A172 (cell line): ENCODE measurements at places on chromosomes 6 and 20. TPM values are rescaled to one million over a fixed set of nuclear protein-coding genes. Genes with fewer than 3 reads are reported as not detected.

KCNQ5 gene
- total RNA-seq, result 6.5 and 6.7 TPM in 2 replicates

DNA sequence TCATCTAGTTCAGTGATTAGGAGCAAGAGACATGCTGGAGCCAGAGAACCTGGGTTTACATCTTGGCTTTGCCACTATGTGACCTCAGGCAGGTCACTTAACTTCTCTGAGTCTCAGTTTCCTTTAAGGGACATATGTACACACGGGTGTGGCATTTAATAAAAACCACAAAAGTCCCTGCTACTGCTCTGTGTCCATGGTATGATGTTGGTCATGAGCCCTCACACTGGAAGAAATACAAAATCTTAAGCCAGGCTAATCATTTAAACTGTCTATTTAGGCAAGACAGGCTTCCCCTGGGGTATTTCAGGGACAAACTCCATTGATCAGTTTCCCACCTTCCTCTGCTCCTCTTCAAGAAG is 12.9 kb upstream of the PTGIS start:
- no peak for DNase-seq

- peak; percentile 34 for DNase-seq
Observed at GRCh38 chr6:166572370-166573261, 13.9 kb downstream of the RAMACL start.

- peak; percentile 52 for DNase-seq
Observed at GRCh38 chr6:158232316-158233213, 64.4 kb downstream of the GTF2H5 start.

TNFRSF6B gene
- 2.4 and 3.4 TPM in 2 replicates for total RNA-seq

CASS4 gene
- not detected in 2 replicates for total RNA-seq

GHRH gene
- not detected in 2 replicates for total RNA-seq

GRCh38 chr6:131979515-131980337 is 28.6 kb upstream of the CCN2 start:
- peak; percentile 33 for DNase-seq

- DNase-seq, result peak; percentile 71
Observed at GRCh38 chr6:2476376-2476775, 231.0 kb upstream of the GMDS start.

RRAGD gene
- 33.5 and 38.3 TPM in 2 replicates for total RNA-seq

MICB gene
- 16.5 and 17.1 TPM in 2 replicates for total RNA-seq

HUS1B gene
- total RNA-seq, result 0.12 and 1.2 TPM in 2 replicates

DNA sequence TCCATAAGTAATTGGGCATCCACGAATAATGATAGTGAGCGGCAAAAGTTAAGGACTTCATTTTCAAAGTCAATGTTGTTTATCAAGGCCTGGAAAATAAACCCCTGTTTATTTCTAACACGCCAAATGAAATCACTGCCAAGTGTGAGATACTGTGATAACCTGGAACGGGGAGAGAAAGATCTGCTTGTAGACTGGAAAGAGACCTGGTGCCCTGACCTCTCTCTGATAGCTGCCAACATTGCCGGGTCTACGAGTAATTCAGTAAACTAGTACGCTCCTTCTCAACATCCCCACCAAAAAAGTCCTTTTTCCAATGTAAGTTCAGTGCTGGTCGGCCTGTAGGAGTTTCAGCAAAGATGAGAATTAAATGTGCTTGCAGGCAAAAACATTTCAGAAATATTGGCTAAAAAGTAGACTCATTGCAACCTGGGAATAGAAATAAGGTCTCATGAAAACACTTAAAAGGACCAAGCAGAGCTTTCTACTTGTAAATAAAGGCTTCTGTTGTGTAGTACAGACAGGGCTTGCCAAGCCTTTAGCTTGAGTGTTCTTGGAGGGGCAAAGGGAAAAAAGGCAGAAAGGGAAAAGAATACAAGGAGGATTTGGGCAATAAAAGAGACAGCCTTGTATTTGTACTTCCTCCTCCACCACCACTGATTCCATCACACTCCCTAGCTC is 43.9 kb downstream of the PDE7B start:
- DNase-seq, result no peak

SESN1 gene
- total RNA-seq, result 20.6 and 24.4 TPM in 2 replicates

- DNase-seq, result no peak
Observed at GRCh38 chr6:66900133-66901083, 1193.4 kb upstream of the EYS start.

GRCh38 chr6:167532410-167533288 is 207.8 kb downstream of the TTLL2 start:
- no peak for DNase-seq

GRCh38 chr20:20375862-20376261 is 8.0 kb downstream of the INSM1 start:
- DNase-seq, result no peak

BPIFB6 gene
- total RNA-seq, result not detected in 2 replicates

GRCh38 chr6:161526794-161527193 is 252.9 kb upstream of the AGPAT4 start:
- DNase-seq, result no peak

DNA sequence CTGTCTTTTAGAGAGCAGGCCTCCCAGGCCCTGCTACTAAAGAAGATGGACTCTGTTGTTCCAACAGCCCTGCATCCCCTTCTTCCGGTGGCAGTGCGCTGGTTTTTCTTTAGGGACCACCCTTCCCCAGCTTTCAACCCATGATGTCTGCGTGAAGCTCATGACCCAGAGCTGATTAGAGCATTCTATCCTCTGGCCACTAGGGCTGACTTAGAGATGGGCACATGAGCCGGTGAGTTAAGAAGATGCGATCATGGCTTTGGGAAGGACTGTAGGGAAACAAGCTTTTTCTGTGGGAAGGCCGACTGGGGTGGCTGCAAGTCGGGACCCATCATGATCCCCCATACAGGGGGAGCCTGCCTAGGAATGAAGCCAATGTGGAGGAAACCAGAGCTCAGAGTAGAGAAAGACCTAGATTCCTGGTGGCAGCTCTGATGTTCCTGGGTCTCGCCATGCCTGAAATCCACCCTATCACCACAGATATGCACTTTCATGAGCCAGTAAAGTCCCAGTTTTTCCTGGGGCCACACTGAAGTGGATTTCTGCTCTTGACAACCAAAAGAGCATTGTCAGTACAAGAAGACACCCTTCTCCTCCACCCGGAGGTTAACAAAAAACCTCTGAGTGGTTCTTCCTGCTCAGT is 29.1 kb upstream of the STX16 start:
- no peak for DNase-seq

DNA sequence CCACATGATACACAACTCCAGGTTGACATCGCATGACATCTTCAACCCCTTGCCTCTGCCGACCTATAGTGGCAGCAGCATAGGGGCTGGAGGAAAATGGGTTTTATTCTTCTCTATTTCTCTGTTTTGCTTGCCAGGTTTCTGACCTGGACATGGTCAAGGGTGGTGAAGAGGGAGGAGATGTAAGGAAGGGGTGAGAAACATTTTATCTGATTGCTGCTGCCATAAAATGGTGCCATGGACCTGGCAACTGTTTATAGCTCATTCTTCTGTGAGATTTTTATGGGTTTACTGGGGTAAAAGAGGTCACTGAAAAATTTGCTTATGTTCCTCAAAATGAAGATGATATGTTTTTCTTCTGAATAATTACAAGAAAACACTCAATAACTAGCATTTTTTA is 266.7 kb upstream of the FOXQ1 start:
- no peak for DNase-seq

SNTA1 gene
- 60.7 and 70.7 TPM in 2 replicates for total RNA-seq

DNA sequence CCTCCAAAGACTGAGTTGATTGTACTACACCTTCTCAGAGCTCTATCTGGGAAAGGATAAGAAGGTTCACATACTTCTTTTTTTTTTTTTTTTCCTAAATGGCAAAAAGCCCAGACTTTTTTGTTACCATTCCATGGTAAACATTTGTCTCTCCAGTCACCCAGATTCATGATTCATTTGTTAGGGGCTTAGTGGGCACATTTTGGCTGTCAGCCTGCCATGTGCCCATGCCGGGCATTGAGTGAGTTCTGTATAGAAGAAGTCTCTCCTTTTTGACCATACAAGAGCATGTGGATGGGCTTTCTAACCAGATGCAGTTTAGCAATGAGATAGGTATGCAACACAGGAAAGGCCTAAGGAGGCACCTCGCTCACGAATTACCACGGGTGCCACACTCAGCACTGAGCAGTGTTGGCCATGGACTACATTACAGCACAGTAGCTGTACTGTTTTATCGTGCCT is 447.5 kb upstream of the HSF2 start:
- peak; percentile 77 for DNase-seq

SNAP91 gene
- not detected in 2 replicates for total RNA-seq
